ENCODE measurements at places on chromosomes 1 and 21.

GRCh38 chr1:199859491-199859933, 168.0 kb upstream of the NR5A2 start:
- peak; percentile 42 for DNase-seq

DNA sequence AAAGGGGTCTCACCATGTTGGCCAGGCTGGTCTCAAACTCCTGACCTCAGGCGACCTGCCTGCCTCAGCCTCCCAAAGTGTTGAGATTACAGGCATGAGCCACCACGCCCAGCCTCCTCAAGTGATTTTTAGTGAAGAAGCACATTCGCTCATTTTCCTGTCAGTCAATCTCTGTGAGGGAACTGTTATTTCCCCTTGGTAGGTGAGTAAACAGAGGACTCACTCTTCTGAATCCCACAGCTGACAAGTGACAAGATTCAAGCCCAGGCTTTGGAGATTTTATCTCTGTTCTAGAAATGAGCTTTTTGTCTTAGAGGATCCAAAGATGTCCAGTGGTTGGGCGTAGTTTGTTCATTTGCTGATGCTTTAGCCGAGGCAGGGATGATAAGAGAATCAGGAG, 43.9 kb upstream of the TACSTD2 start:
- no peak for DNase-seq

GRCh38 chr1:6544831-6545230, 9.5 kb downstream of the NOL9 start:
- peak; percentile 68 for DNase-seq

DNA sequence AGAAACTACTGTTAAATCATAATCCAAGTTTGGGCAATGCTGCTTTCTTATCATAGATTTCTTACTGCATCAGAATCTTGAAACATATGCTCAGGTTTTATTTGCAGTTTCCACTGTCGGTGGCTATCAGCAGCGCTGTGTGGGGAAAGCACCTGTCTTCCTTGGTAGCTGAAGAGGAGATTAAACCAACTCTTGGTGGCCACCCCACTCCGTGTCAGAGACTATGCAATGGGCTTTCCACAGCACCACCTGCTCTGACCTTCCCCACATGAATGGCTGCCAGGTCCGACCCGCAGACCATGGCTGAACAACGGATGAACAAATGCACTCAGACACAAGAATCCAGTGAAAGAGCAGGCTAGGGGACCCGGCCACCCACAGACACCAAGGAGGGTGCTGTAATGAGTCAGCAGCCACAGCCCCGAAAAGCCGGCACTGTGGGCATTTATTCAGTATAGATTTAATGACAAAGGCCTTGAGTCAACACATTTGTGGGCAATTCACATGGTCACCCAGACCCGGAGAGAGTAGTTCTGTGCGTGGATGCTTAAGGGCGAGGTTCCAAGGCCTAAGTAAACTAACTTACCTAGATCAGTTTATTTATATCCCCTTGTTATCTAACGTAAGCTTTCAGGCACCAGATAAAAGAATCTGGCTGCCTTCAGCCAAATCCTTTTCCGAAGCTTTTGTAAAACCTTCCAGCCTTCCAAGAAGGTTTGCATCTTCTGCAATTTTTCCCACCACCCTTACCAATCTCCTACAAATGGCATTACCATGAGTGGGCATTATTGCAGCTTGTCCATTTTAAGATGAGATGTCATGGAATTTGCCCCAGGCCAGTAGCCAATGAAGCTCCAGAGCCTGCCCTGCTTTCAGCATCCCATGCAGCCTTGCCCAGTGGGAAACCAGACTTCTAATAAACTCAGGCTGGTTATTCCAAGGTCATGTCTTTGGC, 82.7 kb downstream of the HLCS start:
- peak; percentile 88 for DNase-seq

DNA sequence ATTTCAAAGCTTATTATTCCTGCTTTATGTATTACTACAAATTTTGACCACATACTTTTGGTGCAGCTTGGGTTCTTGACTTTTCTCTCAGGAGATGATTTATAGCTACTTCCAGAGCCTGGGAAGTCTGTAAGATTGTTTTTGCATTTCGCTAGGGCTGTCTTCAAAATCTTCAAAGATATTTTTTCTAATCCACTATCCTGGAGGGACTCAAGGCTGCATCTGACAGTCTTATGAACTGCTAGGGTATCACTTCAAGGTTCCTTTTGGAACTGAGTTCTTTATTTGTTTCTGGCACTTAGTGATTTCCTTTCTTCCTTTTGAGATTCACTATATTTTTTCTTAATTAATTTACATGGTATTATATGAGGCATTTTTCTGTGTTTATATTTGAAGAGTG, 90.0 kb upstream of the LYPLAL1 start:
- DNase-seq = no peak

- DNase-seq = no peak
These were observed 142.1 kb downstream of the NEGR1 start for GRCh38 chr1:72140222-72140621.

- DNase-seq = no peak
These were observed 44.4 kb downstream of the HHAT start for GRCh38 chr1:210372931-210373627.

DNA sequence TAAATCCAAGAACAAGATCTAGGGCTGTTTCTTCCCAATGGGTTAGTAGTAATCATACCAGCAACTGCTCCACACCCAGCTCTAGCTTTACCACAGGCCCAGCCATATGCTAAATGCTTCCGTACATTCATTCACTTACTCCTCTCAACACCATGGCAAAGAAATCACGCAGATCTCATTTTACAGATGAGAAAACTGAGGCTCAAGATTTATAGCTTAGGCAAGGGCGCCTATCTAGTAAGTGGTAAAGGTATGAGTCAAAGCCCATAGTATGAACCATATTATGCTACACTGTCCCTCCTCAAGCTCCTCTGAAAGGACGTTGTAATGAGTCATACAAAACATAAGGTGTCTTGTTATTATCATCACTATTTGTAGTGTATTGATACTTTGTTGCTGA, 82.2 kb downstream of the NIBAN1 start:
- no peak for DNase-seq

GRCh38 chr1:33524586-33524985, 52.1 kb downstream of the ZSCAN20 start:
- no peak for DNase-seq

GRCh38 chr1:4638345-4638729, 16.1 kb upstream of the AJAP1 start:
- DNase-seq = no peak

GRCh38 chr1:4549930-4550329, 104.5 kb upstream of the AJAP1 start:
- no peak for DNase-seq

DNA sequence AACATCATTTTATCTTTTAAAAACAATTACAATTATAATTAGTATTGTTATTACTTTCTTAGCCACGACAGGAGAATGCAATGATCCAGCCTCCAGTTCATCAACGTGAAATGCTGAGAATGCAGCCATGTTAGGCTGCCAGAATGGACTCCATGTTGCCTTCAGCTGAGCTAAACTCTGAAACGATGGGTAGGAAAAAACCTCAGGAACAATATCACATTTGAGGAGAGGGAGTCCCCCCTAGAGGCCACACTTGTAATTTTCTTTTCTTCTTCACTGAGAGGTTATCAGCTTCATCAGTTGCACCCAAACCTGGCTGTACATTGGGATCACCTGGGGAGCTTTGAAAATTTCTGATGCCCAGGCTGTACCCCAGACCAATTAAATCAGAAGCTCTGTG, 34.6 kb upstream of the DNAH14 start:
- peak; percentile 29 for DNase-seq

GRCh38 chr1:24910751-24911650, 19.1 kb downstream of the RUNX3 start:
- no peak for DNase-seq

DNA sequence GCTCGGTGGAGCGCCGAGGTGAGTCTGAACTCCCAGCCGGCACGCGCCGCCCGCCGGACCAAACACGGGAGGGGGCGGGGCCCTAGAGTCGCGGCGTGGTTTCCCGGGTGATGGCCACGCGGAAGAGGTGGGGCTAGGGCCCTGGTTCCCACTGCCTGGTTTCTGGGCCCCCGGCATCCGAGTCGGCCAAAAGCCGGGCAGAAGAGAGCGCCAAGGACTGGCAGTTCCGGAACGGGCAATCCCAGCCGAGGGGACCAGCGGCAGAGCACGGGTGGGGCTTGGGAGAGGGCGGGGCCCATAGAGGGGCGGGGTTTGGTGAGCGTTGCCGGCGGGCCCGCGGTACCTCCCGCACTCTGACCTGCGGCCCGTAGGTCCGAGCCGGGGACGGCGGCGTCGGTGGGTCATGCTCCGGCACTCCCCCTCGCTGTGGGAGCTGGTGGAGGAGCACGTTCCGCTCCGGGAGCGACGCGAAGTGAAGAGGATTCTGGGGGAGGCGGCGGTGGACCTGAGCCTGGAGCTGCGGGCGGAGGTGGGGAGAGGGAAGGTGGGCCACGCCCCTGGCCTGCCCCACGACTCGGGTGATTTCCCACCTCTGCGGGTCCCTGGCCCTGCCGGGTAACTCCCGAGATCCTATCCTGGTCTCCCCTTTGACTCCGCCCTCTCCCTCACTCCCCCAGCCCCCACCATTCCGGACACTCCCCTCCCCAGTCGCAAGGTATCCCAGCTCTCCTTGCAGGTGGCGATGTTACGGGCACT, at the start of gene CCDC24:
CCDC24 (plus strand) TSS at position 124 of the 756 bp plus-strand sequence; CDS start at position 404, 280 bp downstream.
- peak; percentile 75 for DNase-seq

DNA sequence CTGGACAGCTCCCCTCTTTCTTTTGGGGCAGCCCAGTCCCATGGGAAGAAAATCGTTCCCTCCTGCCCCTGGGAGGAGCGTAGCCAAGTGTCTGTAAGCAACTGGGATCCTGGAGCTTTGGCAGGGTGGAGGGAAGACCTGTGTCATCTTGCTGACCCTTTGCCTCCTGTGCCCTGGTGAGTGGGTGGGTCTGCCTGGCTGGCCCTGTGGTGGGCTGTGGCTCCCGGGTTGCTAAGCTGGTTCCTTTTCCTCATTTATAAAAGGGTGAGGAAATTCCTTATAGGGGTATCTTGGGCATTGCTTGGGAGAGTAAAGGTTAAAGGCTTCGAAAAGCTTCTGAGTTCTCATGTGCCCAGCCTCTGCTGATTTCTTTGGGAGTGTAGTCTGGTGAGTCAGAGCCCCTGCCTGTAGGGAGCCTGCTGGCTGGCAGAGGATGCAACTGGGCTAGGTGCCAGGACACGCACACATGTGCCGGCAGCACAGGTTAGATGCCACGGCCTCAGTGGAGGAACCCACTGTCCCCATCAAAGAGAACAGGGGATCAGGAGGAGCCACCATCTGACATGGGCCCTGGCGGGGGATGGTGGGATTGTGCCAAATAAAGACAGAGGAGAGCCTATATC, 85.2 kb downstream of the ARHGEF10L start:
- peak; percentile 68 for DNase-seq

DNA sequence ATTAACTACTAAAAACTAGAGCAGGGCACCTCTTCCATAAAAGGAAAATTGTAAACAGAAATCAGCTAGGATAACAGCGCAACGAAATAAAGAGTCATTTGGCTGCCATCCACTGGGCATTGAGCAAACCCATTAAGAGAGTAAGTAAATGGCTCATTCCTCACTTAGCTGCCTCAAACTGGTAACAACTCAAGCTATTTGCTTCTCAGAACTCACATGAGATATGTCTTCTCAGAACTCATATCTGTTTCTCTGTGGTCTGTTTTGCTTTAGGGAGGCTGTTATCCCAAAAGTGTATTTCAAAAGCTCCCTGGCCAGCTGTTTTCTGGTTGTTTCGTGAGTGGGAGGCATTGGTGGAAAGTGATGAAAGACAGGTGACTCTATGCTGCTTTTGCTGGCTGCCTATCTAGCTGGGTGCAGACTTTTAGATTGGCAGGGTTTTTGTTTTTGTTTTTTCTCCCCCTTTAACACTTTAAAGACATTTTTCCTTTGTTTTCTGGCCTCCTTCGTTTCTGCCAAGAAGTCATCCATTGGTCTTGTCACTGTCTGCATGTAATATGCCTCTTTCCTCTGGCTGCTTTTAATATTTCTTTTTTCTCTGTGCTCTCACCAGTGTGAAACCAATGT, 269.2 kb upstream of the RGS18 start:
- DNase-seq = peak; percentile 13

- DNase-seq = no peak
These were observed 65.8 kb downstream of the SIK1 start for GRCh38 chr21:43361127-43361492.

DNA sequence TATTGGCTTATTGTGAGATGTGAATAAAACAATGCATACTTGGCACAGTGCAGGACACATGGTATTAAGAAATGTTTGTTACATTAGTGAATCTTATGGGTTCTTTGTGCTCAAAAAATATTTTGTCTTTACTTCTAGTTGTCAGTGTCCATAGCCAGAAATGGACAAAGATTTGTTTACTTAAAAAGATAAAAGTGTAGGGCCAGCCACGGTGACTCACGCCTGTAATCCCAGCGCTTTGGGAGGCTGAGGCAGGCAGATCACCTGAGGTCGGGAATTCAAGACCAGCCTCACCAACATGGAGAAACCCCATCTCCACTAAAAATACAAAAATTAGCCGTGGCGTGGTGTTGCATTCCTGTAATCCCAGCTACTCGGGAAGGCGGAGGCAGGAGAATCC, 654.6 kb upstream of the NEGR1 start:
- no peak for DNase-seq

GRCh38 chr1:151157067-151157531, 650 bp downstream of the TNFAIP8L2 start:
- no peak for DNase-seq

- DNase-seq = peak; percentile 31
These were observed 100.2 kb downstream of the SMYD2 start for GRCh38 chr1:214380986-214381695.

- DNase-seq = no peak
These were observed 973.5 kb upstream of the B3GALT2 start for GRCh38 chr1:194159941-194160340.

GRCh38 chr1:179809506-179810366, 66.6 kb downstream of the FAM163A start:
- peak; percentile 78 for DNase-seq

GRCh38 chr1:212475151-212475550, 42.4 kb downstream of the NENF start:
- no peak for DNase-seq
